Lower lobe of right lung (tissue), 2 donors: ENCODE measurements at places on chromosomes 1 and 21. TPM values are rescaled to one million over a fixed set of nuclear protein-coding genes. Genes with fewer than 3 reads are reported as not detected.

The OLFML3 gene
- 38.9 TPM for total RNA-seq

The PROK1 gene
- not detected for total RNA-seq

The RGS1 gene
- 16.3 TPM for total RNA-seq

The CR1L gene
- total RNA-seq = 1.3 TPM

The CDC7 gene
- total RNA-seq = 3.4 TPM

The CDCA8 gene
- total RNA-seq = 1.7 TPM

GRCh38 chr1:226482196-226482595 lies 66.4 kb upstream of the STUM start:
- no peak overlapping the region for H3K27ac ChIP-seq
- no peaks in the 10 kb centered on the region for H3K36me3 ChIP-seq
- no peak overlapping the region for H3K4me3 ChIP-seq
- DNase-seq = no peak
- peaks cover 7% of the 10 kb centered on the region for H3K27me3 ChIP-seq

GRCh38 chr1:226308166-226308722 lies 720 bp downstream of the LIN9 start:
- H3K27me3 ChIP-seq = no peaks in the 10 kb centered on the region
- peaks cover 18% of the 10 kb centered on the region for H3K4me1 ChIP-seq
- no peaks in the 10 kb centered on the region for H3K36me3 ChIP-seq

- no peaks in the 10 kb centered on the region for H3K4me1 ChIP-seq
- no peaks in the 10 kb centered on the region for H3K27me3 ChIP-seq
- H3K36me3 ChIP-seq = no peaks in the 10 kb centered on the region
- DNase-seq = no peak
- H3K4me3 ChIP-seq = no peak overlapping the region
Observed at GRCh38 chr1:72827278-72827677, 544.9 kb upstream of the NEGR1 start.

GRCh38 chr21:25571726-25572121 lies 35.6 kb downstream of the MRPL39 start:
- H3K27me3 ChIP-seq = no peaks in the 10 kb centered on the region
- DNase-seq = no peak
- no peak overlapping the region for H3K27ac ChIP-seq
- no peaks in the 10 kb centered on the region for H3K36me3 ChIP-seq
- H3K4me1 ChIP-seq = peaks cover 24% of the 10 kb centered on the region
- no peak overlapping the region for H3K4me3 ChIP-seq

- peaks cover 9% of the 10 kb centered on the region for H3K4me1 ChIP-seq
- H3K27me3 ChIP-seq = no peaks in the 10 kb centered on the region
- H3K4me3 ChIP-seq = no peak overlapping the region
- no peak for DNase-seq
- no peak overlapping the region for H3K27ac ChIP-seq
- H3K36me3 ChIP-seq = no peaks in the 10 kb centered on the region
Observed at GRCh38 chr1:25933479-25934365, 27.5 kb upstream of the STMN1 start.

DNA sequence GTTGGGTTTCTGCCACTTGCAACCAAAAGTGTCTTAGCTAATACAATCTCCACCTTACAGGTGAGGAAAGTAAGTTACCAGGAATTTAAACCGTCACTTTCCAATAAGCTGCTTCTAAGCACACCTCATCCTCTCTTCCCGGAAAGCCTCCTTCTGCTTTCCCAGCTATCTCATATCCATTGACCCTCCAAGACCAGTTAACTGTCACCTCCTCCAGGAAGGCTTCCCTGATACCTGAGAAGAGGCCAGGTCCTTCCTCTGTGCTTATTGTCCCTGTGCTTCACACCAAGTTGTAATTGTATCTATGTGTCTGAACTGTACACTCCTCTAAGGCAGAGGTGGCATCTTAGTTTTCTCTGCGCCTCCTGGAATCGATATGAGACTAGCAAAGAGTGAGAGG lies 11.2 kb upstream of the MATN1 start:
- H3K4me3 ChIP-seq = no peak overlapping the region
- H3K27me3 ChIP-seq = no peaks in the 10 kb centered on the region
- H3K27ac ChIP-seq = no peak overlapping the region
- peaks cover 63% of the 10 kb centered on the region for H3K36me3 ChIP-seq

DNA sequence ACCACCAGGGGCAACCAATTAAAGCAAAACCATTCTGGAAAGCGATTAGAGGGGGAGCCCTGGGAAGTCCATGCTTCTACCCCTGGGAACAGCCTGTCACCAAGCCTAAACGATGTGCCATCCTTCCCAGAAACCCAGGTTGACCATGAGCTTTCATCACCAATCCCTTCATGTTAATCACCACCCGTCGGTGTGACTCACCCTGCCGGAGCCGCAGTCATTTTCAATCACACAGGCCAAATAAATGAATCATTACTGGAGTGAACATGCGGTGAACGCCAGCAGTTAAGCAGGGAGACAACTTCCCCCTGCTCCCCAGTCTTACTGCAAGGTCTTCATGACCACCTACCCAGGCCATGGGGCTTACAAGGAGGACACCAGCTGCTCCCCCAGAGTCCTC lies 308.8 kb downstream of the AJAP1 start:
- peaks cover 9% of the 10 kb centered on the region for H3K27me3 ChIP-seq
- H3K4me1 ChIP-seq = no peaks in the 10 kb centered on the region
- H3K36me3 ChIP-seq = no peaks in the 10 kb centered on the region
- no peak for DNase-seq
- no peak overlapping the region for H3K4me3 ChIP-seq
- no peak overlapping the region for H3K27ac ChIP-seq

GRCh38 chr21:36347278-36347961 lies 27.4 kb downstream of the MORC3 start:
- H3K27me3 ChIP-seq = no peaks in the 10 kb centered on the region
- no peak overlapping the region for H3K27ac ChIP-seq
- no peak for DNase-seq

DNA sequence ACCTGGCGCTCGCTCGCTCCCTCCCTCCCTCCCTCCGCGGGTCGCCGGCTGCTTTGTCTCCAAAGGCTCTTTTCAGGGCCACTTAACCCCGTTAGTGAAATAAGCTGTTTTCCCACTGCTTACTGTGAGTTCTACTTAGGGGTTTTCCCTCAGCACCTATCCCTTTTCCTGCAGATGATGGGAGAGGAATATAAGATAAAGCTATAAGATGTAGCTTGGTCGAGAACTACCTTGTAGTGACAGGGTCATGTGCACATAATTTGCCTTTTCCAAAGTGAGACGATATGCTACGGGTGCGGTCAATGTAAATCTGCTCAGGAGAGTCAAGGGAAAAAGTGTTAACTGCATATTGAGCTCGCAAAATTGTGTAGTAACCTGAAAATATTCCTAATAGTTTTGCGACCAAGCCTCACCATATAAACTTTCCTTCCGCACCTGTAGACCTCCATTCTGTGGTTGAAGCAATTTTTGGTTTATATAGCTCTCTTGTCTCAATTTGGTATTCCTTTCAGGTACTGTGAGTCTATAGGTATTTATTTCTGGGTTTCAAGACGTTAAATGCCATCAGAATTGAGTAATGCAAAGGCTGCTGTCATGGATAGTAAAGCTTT lies 55.8 kb upstream of the BOLA1 start:
- no peak for DNase-seq
- H3K27ac ChIP-seq = peak overlapping the region; percentile 83
- H3K27me3 ChIP-seq = no peaks in the 10 kb centered on the region
- H3K4me1 ChIP-seq = peaks cover 25% of the 10 kb centered on the region
- peaks cover 5% of the 10 kb centered on the region for H3K36me3 ChIP-seq

DNA sequence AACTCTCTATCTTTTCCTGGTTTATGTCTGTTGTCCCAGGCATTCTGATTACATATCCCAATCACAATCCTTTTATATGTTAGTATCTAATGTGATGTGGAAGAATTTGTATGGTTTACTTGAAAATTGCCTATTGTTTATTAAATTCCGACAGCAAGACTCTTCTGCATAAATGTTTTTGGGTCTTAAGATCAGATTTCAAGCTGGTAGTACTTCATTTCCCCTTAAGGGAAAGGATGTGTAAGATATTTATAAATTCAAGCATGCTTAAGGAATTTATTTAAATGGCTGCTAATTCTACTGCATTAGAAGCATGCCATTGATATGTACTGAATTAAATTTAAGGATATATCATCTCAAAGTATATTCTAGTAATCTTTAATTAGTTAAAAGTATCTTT lies 20.4 kb upstream of the GPR88 start:
- no peaks in the 10 kb centered on the region for H3K4me1 ChIP-seq
- H3K36me3 ChIP-seq = peaks cover 7% of the 10 kb centered on the region
- no peaks in the 10 kb centered on the region for H3K27me3 ChIP-seq
- H3K27ac ChIP-seq = no peak overlapping the region
- H3K4me3 ChIP-seq = no peak overlapping the region

- H3K4me3 ChIP-seq = no peak overlapping the region
- H3K4me1 ChIP-seq = no peaks in the 10 kb centered on the region
- no peaks in the 10 kb centered on the region for H3K36me3 ChIP-seq
- no peak for DNase-seq
- H3K27me3 ChIP-seq = no peaks in the 10 kb centered on the region
Observed at GRCh38 chr1:173403996-173404395, 73.1 kb upstream of the PRDX6 start.

- peaks cover 62% of the 10 kb centered on the region for H3K4me1 ChIP-seq
- H3K4me3 ChIP-seq = no peak overlapping the region
- DNase-seq = no peak
- no peaks in the 10 kb centered on the region for H3K27me3 ChIP-seq
Observed at GRCh38 chr1:230858236-230858820, 10.0 kb downstream of the C1orf198 start.

GRCh38 chr1:178055093-178055492 lies 38.8 kb upstream of the RASAL2 start:
- no peaks in the 10 kb centered on the region for H3K36me3 ChIP-seq
- no peak overlapping the region for H3K4me3 ChIP-seq
- H3K27ac ChIP-seq = no peak overlapping the region

GRCh38 chr1:228737601-228738041 lies 2.3 kb downstream of the RHOU start:
- H3K36me3 ChIP-seq = peaks cover 4% of the 10 kb centered on the region
- peak overlapping the region; percentile 90 for H3K27ac ChIP-seq
- H3K27me3 ChIP-seq = no peaks in the 10 kb centered on the region

DNA sequence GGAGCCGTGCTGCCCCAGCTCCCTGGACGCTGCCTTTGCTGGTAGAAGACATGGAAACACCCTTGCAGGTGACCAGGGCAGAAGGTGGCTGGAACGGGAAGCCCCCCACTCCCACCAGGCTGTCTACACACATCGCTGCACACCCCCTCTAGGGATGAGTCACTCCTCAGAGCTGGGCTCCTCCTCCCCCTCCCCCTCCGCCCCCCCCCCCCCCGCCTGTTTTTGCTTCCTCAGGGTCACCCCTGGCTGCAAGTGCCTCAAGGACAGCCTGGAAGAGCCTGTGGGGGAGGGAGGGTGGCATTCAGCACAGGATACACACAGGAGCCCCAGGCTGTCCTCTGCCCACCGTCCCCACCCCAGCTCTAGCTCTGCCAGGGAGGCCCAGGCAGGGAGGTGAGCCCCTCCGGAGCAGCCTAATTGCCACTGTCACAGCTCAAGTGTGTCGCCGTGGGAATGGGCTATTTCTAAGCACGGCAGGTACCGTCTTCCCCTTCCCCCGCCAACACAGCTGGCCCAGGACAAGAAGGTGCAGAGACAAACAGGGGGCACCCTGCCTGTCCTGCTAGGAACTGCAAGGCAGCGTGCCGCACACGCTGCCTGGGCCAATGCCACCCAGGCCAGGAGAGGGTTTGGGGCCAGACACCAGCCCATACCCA lies 2.5 kb downstream of the FNDC10 start:
- H3K36me3 ChIP-seq = no peaks in the 10 kb centered on the region
- no peak overlapping the region for H3K4me3 ChIP-seq
- peaks cover 28% of the 10 kb centered on the region for H3K27me3 ChIP-seq
- H3K4me1 ChIP-seq = peaks cover 16% of the 10 kb centered on the region
- H3K27ac ChIP-seq = no peak overlapping the region
- no peak for DNase-seq

DNA sequence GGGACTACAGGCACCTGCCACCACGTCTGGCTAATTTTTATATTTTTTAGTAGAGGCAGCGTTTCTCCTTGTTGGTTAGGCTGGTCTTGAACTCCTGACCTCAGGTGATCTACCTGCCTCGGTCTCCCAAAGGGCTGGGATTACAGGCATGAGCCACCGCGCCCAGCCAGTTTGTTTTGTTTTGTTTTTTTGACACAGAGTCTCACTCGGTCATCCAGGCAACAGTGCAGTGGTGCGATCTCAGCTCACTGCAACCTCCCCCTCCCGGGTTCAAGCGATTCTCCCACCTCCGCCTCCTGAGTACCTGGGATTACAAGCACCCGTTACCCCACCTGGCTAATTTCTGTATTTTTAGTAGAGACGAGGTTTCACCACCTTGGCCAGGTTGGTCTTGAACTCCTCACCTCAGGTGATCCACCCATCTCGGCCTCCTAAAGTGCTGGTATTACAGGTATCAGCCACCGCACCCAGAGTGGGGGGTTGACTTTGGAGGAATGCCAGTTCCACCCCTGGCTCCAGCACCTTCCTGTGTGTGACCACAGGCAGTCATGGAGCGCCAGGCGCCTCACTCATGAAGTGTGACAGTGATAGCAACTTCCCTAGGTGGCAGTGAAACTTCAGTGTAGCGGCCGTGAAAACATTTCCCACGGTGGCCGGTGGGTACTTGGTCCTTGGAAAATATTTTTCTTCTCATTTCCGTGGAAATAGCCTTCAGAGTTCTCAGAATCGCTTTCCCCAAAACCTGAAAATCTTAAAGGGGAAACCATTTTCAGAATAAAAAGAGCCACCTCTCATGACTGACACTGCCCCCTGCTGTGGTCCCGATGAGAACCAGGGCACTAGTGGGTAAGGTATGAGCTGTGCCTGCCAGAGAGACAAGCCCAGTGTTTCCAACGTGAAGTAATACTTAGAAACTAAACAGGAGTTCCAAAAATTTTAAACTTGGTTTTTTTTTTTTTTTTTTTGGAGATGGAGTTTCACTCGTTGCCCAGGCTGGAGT lies 48.6 kb downstream of the WDR4 start:
- no peak overlapping the region for H3K4me3 ChIP-seq
- H3K4me1 ChIP-seq = no peaks in the 10 kb centered on the region
- peaks cover 40% of the 10 kb centered on the region for H3K27me3 ChIP-seq
- no peak for DNase-seq
- H3K36me3 ChIP-seq = no peaks in the 10 kb centered on the region

GRCh38 chr1:212635141-212635631 lies 26.6 kb downstream of the ATF3 start:
- H3K27me3 ChIP-seq = no peaks in the 10 kb centered on the region
- H3K4me3 ChIP-seq = no peak overlapping the region
- DNase-seq = no peak
- peaks cover 31% of the 10 kb centered on the region for H3K4me1 ChIP-seq
- peak overlapping the region; percentile 68 for H3K27ac ChIP-seq

GRCh38 chr1:60425528-60425927 lies 352.0 kb upstream of the C1orf87 start:
- DNase-seq = no peak
- no peak overlapping the region for H3K4me3 ChIP-seq
- no peaks in the 10 kb centered on the region for H3K36me3 ChIP-seq
- H3K27me3 ChIP-seq = no peaks in the 10 kb centered on the region
- H3K27ac ChIP-seq = no peak overlapping the region

- no peaks in the 10 kb centered on the region for H3K27me3 ChIP-seq
- H3K4me1 ChIP-seq = peaks cover 12% of the 10 kb centered on the region
- no peak for DNase-seq
- H3K36me3 ChIP-seq = no peaks in the 10 kb centered on the region
Observed at GRCh38 chr21:28282833-28283232, 709.8 kb downstream of the LTN1 start.
